ENCODE measurements at places on chromosomes 11 and 22. TPM values are rescaled to one million over a fixed set of nuclear protein-coding genes. Genes with fewer than 3 reads are reported as not detected.

The SOX10 gene
- total RNA-seq, result not detected

The VPREB1 gene
- total RNA-seq, result not detected

The ARHGAP42 gene
- 7.4 TPM for total RNA-seq

The SLC35F2 gene
- 9.3 TPM for total RNA-seq

The GAL3ST1 gene
- not detected for total RNA-seq

The HPX gene
- total RNA-seq, result not detected

The SLC22A8 gene
- total RNA-seq, result not detected

The MPZL3 gene
- not detected for total RNA-seq

The FAM180B gene
- total RNA-seq, result not detected

The CD151 gene
- total RNA-seq, result 1,028 TPM

The LRRC4C gene
- not detected for total RNA-seq

The RIBC2 gene
- total RNA-seq, result 0.58 TPM

The TXNRD2 gene
- total RNA-seq, result 39.5 TPM

The BANF1 gene
- 67.8 TPM for total RNA-seq

The SLC3A2 gene
- 121 TPM for total RNA-seq

The CCDC134 gene
- 14.6 TPM for total RNA-seq

The NOL12 gene
- total RNA-seq, result 53.9 TPM

The RAB36 gene
- 0.11 TPM for total RNA-seq

The APOA5 gene
- not detected for total RNA-seq

The ANKRD13D gene
- 42.1 TPM for total RNA-seq

The CFAP300 gene
- 4.3 TPM for total RNA-seq

The OR2AT4 gene
- total RNA-seq, result not detected

The USP28 gene
- 27.0 TPM for total RNA-seq

The APOL5 gene
- not detected for total RNA-seq

The OR5B3 gene
- total RNA-seq, result not detected

The MICAL2 gene
- total RNA-seq, result 85.3 TPM

The SNX32 gene
- total RNA-seq, result 0.69 TPM

The CD6 gene
- not detected for total RNA-seq

The MAML2 gene
- total RNA-seq, result 12.1 TPM

The MYO7A gene
- 0.75 TPM for total RNA-seq

The OR52B6 gene
- total RNA-seq, result not detected

The SCUBE2 gene
- total RNA-seq, result 0.11 TPM

The OR52A1 gene
- not detected for total RNA-seq

The TMEM121B gene
- 0.13 TPM for total RNA-seq

The KDM4E gene
- total RNA-seq, result not detected

The ASCL2 gene
- not detected for total RNA-seq

The KRTAP5-9 gene
- not detected for total RNA-seq

The SLC17A6 gene
- total RNA-seq, result not detected

The BIK gene
- total RNA-seq, result not detected

The CRYBB3 gene
- total RNA-seq, result not detected

The FZD4 gene
- 5.0 TPM for total RNA-seq

The OR8B3 gene
- total RNA-seq, result not detected

The MMP11 gene
- total RNA-seq, result 7.1 TPM

The DEFB131B gene
- not detected for total RNA-seq

The H19 gene
- 6,113 TPM for total RNA-seq

All from LHCN-M2 (cell line).